ENCODE measurements at places on chromosomes 1 and 21.

GRCh38 chr1:26025517-26025916 lies 3.9 kb downstream of the EXTL1 start:
- DNase-seq = no peak

DNA sequence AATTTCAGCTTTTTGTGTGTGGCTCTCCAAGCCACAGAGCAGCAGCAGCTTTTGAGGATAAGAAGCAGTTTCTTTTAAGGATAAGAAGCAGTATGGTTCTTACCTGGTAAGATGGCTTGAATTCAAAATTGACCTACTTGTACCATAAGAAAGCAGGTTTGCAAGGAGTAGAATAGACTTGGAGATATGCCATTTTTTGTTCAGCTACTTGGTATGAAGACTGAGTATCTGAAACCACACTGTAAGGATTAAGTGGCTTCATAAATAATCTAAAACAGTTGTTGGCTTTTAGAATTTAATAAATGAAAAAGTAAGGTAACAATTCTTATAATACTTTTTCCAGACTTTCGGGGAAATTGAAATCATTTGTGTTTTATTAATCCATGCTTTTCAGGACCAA lies 74.2 kb downstream of the ATF6 start:
- DNase-seq = no peak

- no peak for DNase-seq
Measured at GRCh38 chr1:101781201-101781831, 215.4 kb downstream of the OLFM3 start.

DNA sequence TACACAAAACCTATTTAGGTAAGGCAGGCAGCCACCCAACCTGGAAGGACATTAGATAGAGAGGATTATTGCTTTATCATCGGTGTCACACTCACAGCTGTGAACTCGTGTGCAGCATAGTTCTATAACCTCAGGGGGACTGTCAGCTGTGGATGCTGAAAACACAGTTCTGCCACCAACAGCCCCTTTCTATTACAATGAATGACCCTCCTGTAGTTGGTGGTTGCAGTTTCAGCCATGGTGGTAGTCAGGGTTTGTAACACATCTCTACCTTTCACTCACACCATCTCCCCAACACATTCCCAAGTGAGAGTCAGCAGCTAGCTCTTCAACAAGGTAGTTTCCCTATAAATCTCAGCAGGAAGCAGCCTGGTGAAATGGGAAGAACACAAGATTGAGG lies 136.8 kb downstream of the ZC3H11B start:
- DNase-seq = no peak

GRCh38 chr1:232186931-232187330 lies 443.0 kb downstream of the SIPA1L2 start:
- DNase-seq = no peak

DNA sequence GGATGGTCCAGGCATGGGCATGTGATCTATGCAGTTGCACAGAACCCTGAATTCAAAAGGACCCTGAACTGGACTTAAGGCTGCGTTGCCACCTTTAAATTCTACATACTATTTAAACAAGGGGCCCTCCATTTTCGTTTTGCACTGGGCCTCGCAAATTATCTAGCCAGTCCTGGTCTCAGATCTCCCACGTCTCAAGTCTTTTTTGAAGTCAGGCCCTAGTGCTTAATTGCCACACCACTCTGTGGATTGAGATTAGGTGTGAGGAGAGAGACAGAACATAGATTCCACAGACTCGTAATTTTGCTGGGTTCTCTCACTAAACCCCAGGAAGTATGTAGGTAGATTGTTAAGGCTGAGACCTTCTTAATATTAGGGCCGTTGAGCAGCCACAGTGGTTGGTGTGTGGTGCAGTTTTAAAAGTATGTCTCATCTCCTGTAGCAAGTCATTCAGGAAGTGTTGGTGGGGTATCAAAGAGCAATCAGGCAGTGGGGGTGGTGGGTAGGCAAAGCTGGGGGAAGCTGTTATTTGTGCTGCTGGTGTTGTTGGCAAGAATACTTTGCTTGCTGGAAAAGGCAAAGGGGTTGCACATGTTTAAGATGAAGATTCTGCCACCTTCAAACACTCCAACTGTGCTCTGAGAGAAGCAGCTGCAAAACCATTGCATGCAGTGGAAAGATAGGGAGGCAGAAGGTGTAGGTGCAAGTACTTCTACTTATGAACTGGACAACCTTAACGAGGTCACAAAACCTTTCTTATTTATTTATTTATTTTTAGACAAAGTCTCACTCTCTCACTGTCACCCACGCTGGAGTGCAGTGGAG lies 11.2 kb downstream of the CD84 start:
- DNase-seq = no peak

DNA sequence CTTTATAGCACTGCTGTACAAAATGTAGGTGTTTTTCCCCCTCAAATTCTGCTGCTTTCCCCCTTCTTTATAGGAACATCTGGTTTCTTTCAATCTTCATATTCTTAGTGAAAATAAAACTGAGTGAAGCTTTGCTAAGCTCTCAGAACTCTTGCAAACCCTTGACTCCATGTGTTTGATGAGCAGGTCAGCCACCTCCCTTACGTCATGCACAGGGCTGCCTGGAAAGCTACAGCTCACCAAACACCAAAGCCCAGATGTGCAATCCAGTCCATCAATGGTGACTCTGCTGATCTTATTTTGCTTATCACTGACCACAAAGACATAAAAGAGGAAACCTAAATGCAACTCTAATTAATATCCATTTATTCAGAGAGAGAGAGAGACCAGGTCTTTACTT lies 5.5 kb downstream of the CACNA1E start:
- DNase-seq = no peak

DNA sequence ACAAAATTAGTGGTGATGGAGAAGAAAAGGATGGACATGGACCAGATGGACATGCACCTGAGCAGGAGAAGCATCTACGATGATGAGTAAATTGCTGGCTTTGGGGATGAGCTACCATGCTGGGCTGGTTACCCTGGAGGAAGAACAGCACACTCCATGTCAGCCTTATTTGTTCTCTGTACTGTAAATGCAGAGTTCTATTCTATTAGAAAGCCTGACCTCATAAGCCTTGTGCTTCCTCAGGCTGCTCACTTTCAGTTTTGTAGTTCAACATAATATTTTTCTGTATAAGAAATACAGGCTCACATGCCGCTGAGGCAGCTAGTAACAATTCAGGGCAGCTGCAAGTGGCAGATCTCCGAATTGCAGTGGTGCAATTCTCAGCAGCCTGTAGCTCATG lies 249.6 kb downstream of the PLA2G4A start:
- DNase-seq = no peak

DNA sequence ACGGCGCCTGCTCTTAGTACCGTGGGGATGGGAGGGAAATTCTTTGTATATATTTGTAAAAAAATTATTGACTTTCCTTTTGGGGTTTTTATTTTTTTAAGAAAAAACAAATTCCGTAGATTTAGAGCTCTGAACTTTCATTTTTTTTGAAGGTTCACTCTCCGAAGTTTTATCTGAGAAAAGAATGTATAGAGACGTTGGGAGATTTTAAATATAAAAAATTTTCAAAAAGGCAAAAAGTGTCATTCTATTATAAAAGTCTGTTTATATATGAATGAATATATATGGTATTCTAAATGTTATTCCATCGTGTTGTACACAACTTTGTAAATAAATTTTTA lies 2.4 kb downstream of the FOXD3 start:
- no peak for DNase-seq

- DNase-seq = no peak
Measured at GRCh38 chr1:76583875-76584477, 283.3 kb upstream of the ST6GALNAC5 start.

- no peak for DNase-seq
Measured at GRCh38 chr1:93749894-93750301, 68.3 kb upstream of the BCAR3 start.

DNA sequence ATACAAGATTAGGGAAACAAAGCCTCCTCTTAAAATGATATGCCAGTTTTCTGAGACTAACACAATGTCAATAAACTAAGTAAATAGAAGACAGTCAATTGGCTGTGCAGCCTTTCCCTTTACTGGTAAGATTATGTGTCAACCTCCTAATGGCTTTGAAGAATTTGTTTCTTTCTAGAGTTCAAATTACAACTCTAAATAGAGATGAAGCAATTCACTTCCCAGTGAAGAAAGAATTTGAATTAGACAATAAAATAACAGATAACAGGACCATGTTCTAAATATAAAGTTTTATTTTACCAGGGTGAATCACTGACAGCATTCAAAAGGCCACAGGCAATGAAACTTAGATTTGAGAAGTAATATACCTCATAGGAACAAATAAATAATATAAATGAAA lies 680.3 kb downstream of the PLA2G4A start:
- no peak for DNase-seq

GRCh38 chr1:93339171-93339697 lies 6.5 kb upstream of the DR1 start:
- no peak for DNase-seq

DNA sequence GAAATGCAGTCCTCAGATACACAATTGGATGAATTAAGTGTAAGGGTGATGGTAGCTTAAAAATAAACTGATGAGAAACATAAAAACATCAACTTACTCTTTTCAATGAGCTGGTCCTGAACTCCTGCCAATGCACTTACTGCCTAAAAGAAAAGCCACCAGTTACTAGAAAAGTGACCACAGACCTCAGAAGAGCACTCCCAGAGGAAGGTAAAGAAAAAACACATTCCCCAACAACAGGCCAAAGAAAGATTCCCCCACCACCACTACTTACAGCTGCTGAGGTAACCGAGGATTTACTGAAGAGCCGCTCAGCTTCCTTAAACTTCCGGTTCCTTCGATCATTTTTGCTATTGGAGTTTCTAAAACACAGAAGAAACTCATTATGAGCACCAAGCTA lies 5.4 kb downstream of the MEAF6 start:
- no peak for DNase-seq

GRCh38 chr1:31548534-31548906 lies 27.8 kb upstream of the TINAGL1 start:
- DNase-seq = peak; percentile 27

DNA sequence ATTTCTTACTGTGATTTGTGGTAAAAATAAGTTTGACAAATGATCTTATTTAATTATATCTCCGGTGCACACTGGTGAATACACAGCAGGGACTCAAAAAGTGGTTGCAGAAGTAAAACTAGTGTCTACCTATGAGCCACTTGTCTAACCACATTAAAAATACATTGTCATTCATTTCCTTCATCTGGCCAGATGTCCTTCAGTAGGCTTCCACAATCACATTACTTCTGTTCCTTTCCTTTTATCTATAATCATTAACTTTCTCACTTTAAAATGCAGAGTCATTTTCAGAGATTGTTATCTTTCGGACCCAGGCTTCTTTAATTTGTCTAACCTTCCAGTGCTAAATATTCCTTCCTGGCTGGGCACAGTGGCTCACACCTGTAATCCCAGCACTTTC lies 3.0 kb downstream of the RBBP5 start:
- no peak for DNase-seq

- no peak for DNase-seq
Measured at GRCh38 chr1:36595349-36595748, 112.6 kb upstream of the CSF3R start.

DNA sequence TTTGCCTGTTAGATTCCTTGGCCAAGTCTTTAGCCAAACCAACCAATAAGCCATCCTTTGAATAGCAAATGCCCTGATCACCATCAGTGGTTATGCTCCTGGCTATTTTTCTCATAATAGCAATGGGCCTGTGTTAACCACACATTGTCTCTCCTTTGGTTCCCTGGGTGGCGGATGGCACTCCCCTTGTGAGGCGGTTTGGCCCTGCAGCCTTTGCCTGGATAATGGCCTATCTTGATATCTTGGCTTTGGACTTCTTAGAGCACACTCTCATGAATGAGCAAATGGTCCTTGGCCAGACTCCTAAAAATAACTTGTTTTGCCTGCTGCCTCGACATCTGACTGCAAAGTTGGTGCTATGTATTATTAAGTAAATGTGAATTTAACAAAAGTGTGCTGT lies 22.4 kb upstream of the ZBTB18 start:
- DNase-seq = no peak

GRCh38 chr1:55987491-55988249 lies 591.7 kb downstream of the PLPP3 start:
- DNase-seq = no peak

GRCh38 chr1:81813691-81814090 lies 13.0 kb downstream of the ADGRL2 start:
- DNase-seq = no peak

DNA sequence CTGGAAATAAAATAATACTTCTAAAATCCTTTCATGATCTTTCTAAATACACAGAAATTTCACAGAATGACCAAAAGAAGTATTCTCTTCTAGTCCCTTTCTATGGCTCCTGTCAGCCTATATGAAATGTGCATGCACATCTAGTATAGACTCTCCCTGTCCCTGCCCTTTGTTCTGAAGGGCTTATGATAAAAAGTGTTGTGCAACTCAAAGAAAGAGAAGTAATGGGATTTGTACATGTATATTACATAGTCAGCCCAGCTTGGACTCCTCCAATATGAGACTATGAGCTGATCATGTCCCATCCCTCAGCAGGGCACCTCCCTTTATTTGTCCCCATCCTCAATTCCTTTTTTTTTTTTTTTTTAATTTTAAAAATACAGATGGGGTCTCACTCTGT lies 42.1 kb upstream of the LAX1 start:
- no peak for DNase-seq

GRCh38 chr1:1067860-1068516 lies 6.1 kb downstream of the RNF223 start:
- DNase-seq = peak; percentile 48

DNA sequence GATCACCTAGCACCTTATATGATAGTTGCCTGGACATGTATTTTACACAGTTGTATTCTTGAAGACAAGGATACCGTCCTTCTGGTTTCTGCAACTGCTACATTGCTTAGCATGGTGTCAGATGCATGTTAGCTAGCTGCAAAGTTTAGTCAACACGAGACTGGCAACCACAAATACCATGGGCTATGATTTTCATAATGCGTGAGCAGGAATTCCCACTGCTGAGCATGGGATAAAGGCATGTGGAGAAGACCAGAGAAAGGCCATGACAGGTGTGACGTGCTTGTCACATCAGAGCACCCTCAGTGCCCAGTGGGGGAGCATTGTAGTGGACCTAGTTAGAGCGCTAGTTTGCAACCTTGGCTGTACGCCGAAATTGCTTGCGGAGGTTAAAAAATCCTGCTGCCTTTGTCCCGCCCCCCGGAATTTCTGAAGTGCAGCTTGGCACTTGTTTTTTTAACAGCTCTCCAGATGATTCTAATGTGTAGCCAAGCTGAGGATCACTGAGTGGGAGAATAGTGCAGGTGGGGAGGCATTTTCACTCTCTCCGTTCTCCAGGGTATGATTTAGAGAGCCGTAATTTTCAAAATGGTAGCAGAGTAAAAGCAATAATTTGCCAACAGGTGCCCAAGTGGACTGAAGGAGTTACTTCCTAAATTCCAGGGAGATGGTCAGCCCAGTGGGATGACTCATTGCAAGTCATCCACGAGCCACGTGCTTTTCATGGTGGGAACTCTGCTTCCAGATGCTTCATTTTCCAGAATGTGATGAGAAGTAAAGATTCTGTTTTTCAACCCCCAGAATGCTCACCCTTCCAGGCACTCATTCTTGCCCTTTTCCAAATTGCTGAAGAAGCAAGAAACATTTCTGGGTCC lies 81.0 kb downstream of the CNIH3 start:
- DNase-seq = no peak

Data from nephron progenitor cell (in vitro differentiated cells).